ENCODE measurements at places on chromosomes 16 and 17.
A peak's percentile ranks its signal among the peaks of the same experiment; 100 is the strongest.

DNA sequence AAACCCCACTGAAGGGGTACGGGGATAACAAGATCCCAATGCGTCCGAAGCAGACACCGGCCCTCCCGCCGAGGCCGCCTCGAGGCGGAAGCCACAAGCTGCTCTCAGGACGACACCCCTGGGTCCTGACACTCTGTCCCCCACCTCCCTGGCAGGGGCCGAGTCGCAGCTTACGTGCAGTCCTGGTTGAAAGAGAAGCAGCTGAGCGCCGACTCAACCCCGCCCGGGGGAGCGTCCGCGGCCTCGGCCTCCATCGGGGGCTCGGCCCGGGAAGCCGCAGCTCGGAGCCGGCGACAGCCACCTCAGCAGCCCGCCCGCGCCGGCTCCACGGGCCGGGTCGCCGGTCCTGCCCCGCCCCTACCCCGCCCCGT, at the start of gene WIPI1:
Gene WIPI1, minus strand, starts transcription at position 329 of the 371 bp plus-strand sequence. Its CDS starts 75 bp downstream, at position 254.
- DNase-seq: no peak

- no peak for DNase-seq
Observed at GRCh38 chr16:48277158-48277557, 29.8 kb upstream of the ABCC11 start.

DNA sequence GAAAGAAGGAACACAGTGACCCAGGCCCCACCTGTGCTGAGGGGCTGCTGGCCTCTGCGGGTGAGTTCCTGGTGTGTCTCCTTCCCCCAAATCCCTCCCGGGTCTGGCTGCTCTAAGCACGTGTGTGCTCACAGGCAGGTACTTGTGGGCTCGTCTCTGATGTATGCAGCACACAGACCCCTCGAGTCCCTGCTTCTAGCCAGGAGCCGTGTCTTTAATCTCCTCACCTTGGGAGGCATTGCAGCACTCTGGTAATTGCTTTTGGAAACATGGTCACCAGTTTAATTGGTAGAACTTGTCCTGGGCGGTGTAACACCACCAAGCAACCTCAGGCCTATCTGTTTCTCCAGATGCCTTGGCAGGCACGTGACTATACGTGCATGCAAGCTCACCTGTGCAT, 8.8 kb upstream of the RPL38 start:
- no peak for DNase-seq

DNA sequence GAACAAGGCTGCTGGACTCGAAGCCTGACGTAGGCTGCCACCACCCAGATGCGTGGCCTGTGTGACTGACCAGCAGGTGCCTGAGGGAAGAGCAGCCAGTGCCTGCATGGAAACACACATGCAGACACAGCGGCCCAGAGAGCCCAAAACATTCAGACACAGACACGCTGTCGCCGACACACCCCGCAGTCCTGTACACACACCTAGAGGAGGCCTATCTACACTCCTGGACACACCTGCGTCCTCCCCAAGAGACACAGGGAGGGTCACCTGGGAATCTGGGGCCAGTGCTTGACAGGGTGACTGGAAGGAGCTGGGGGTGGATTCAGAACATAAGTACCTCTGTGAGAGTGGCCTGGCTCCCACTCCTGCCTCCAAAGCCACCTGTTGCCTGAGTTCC, 6.1 kb upstream of the TSPOAP1 start:
- DNase-seq: no peak

- peak; percentile 45 for DNase-seq
Observed at GRCh38 chr16:11613381-11614303, 26.9 kb upstream of the LITAF start.

GRCh38 chr16:87201052-87201451, 116.1 kb downstream of the C16orf95 start:
- DNase-seq: no peak

DNA sequence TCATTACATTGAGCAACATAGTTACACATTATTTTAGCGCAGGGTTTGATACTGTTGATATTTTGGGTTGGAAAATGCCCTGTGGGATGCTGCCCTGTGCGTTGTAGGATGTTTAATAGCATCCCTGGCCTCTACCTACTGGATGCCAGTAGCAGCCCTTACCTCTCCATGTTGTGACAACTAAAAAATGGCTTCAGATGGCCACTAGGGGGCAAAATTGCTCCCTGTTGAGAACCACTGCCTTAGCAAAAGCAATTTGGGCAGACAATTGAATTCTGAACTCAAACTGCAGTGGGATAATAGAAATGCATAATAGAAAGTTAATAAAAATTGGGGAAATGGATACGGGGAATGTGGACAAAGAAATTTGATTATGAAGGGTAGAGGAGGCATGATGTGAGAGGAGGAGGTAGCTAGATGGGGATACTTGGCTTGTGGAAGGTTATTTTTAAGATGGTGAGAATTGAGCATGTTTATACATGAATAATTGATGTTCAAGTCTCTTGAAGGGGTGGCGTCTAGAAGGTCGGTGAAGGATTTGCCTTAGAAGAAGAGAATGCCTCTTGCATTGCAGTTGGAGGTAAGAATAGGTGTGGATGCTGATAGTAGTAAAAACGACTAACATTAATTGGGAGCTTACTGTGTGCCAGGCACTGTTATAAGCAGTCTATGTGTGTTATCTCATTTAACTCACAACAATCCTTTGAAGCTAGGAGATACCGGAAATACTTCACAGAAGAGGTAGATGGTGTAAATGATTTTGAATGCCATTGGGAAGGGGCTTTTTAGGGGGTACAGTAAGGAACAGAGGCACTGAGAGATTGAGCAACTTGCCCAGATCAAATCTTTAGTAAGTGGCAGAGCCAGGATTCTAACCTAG, 19.0 kb downstream of the HEATR9 start:
- DNase-seq: peak; percentile 76

DNA sequence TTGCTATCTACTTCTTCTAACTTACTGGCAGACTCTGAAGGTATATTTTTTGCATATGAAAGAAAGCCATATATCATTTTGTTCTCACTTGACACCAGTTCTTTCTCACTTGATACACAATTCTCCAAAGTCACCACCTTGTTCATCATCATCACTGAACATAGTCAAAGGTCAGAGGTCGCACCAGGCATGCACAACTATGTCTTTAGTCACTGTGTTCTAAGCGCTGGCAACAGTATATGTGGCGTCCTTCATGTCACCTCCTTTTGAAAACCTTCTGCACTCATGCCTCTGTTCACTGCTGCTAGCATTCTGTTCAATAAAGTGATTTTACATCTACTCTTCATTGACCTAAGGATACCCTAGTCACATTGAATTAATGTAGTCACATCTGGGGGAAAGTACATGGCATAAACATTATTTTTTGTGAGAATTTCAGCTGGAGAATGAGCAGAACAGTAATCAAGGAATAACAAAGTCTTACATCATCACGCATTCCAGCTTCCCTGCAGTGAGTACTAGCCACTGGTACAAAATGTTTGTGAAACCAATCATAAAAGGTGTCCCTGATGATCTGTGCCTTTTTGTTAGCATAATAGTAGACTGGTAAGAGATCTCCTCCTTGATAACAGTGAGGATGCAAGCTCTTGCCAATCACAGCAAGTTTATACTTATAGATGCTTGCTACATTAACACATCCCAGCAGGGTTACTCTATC, 20.5 kb upstream of the TBX4 start:
- DNase-seq: no peak
